Stimulated activated CD8-positive, alpha-beta memory T cell treated with anti-CD3 and anti-CD28 coated beads, Interleukin-15, amount 100 ng/mL, for 4 hours (primary cell): ENCODE measurements at places on chromosomes 16 and 17.

DNA sequence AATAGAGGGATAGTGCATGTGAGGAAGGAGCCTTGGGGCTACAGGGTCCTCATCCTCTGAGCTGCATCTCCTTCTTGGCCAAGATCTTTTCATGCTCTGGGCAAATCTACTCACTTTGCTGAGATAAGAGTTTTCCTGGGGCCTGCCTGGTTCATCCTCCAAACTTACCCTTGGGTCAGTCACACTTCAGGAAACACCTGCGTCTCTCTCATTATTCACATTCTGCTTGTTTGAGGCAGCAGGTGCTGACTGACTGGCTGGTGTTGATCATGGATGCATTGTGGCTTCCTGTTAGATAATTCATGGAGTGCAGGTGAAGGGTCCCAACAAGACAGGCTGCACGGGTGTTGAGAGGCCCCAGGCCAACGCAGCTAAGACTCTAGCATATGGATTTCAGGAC, 162.6 kb downstream of the SALL1 start:
- DNase-seq: no peak

DNA sequence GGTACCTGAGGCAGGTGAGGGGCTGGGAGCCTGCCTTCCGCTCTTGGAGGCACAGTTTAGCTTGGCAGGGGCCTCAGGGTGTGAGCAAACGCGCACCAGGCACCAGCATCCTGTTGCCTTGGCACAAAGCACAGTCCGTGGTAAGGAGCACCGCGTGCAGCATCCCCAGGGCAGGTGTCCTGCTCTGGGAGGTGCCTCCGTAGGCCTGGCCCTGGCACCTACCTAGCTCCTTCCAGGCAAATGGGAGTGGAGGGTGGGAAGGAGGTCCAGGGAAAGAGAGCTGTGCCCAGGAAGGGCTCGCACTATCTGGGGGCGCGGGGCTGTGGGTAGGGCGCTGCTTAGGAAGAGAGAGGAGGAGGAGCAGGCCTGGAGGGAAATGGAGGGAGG, 3.1 kb upstream of the GSE1 start:
- no peak for DNase-seq

GRCh38 chr17:77833769-77834168, 124.7 kb upstream of the TNRC6C start:
- no peak for DNase-seq

- no peak for DNase-seq
Observed at GRCh38 chr17:82278786-82279391, 5.4 kb upstream of the CSNK1D start.

- DNase-seq: peak; percentile 12
Observed at GRCh38 chr16:85296859-85297660, 184.8 kb upstream of the CIBAR2 start.

GRCh38 chr17:79804856-79805696, 8.2 kb upstream of the CBX8 start:
- DNase-seq: no peak

- no peak for DNase-seq
Observed at GRCh38 chr17:59441464-59442096, 110.1 kb downstream of the YPEL2 start.

DNA sequence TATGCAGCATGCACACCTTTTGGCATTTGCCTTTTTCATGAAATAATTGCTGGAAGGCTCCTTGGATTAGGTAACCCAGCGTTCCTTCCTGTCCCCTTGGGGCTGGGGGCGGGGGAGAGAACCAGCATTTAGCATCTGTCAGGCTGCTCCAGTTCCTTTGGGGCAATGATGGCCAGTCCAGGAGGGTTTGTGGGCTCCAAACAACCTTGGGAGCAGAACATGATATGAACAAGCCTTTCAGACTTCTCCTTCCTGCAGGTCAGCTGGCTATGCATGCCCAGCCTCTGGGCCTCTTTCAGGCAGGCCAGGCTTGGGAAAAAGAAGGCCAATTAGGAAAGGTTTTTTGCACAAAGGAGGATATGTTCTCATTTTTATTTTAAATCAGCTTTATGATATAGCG, 1.1 kb upstream of the SMTNL2 start:
- DNase-seq: no peak

DNA sequence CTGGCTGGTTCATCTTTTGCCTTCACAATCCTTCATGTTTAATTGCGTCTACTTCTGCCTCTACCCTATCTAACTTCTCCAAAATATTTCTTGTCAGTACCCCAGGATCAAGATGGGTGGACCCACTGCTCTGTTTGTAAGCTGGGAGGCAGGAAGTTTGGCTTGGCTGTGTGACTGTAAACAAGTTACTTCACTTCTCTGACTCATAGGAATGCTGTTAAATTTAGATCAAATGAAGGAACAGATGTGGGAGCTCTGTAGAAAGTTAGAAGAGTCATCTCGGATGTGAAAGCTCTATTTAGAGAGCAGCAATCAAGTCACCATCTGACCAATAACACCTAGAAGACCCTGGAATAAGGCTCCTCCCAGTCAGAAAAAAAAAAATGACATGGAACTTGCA, 55.2 kb upstream of the MRTFB start:
- DNase-seq: no peak

DNA sequence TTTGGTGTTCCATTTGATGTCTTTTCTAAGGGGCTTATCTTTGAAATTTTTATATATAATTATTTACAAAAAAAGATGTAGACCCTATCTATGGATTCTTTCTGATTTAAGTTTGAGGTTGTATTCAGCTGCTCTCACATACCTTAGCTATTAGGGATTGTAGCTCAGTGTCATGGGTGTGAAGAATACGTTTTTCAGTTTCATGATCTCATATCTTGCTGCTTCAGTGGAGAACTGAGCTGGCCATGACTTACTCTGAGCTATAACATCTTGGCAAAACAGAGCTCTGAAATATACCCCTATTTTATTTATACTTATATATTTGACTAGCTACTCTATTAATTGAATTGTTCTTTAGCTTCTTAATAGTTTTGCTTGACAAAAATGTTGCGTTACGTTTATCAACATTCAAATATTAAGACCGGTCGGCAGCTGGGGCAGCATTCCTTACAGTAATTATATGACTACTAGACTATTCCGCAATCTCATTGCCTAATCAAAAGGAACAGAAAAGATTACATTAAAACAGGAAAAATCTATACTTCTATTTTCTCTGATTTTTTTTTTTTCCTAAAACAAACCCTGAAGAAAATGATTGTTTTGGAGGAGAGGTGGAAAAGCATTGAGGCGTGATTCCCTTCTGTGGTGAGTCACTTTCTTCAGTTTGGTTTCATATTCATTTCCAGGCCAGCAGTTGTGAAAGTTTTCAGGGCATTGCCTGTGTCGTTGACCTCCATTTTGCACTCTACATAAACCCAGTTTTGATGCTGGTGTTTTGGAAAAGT, 24.1 kb upstream of the KRT24 start:
- DNase-seq: no peak

DNA sequence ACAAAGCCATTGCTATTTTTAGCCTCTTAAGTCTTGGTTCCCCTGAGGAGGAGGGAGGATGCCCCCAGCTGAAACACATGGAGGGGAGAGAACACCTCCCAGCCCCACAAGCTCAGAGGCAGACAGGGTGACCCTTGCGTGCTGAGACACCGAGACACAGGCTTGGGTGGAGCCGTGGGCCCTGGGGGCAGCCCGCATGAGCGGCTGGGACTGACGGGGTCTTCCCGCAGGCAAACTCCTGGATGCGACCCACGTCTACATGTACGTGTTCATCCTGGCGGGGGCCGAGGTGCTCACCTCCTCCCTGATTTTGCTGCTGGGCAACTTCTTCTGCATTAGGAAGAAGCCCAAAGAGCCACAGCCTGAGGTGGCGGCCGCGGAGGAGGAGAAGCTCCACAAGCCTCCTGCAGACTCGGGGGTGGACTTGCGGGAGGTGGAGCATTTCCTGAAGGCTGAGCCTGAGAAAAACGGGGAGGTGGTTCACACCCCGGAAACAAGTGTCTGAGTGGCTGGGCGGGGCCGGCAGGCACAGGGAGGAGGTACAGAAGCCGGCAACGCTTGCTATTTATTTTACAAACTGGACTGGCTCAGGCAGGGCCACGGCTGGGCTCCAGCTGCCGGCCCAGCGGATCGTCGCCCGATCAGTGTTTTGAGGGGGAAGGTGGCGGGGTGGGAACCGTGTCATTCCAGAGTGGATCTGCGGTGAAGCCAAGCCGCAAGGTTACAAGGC, 9.8 kb downstream of the SLC16A3 start:
- peak; percentile 32 for DNase-seq
